ENCODE measurements at places on chromosomes 6 and 20.

GRCh38 chr6:53439556-53439955 lies 90.8 kb upstream of the ELOVL5 start:
- DNase-seq = no peak

DNA sequence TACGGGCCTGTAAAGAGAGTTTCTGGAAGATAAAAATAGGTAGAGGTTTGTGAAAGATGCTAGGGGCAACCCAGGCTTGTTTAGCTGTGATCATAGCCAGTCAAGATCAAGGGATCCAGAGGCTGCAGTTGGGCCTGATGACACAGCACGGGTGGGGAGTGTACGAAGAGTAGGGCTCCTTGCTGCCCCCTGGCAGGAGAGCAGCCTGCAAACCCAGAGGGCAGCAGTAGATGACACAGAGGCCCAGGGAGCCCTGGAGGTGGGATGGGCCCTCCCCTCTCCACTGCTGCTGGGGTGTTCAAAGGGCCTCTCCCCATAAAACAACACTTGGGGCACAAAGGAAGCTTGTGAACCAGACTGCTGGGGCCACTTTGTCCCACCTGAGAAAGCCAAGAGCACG lies 47.2 kb downstream of the VEGFA start:
- peak; percentile 20 for DNase-seq

- DNase-seq = no peak
Measured at GRCh38 chr6:74114428-74114827, 418.4 kb downstream of the CD109 start.

GRCh38 chr6:15462717-15463525 lies 199.9 kb downstream of the DTNBP1 start:
- no peak for DNase-seq

DNA sequence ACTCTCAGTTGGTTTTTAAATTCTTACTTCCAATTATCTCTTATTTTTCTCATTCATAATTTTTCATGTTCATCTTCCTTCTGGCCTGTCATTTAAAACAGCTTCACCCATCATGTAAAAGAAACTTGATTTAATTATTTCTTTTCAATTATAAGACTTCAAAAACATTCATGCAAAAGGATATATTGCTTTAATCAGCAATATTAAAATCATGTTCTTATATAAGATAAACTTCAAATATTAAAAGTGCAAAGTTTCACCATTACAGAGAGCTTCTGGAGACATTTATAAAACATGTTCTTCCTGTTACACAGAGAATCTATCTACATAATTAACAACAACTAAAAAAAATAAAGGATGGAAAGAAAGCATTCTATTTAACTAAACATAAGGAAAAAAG lies 396.7 kb upstream of the RUNX2 start:
- DNase-seq = no peak

DNA sequence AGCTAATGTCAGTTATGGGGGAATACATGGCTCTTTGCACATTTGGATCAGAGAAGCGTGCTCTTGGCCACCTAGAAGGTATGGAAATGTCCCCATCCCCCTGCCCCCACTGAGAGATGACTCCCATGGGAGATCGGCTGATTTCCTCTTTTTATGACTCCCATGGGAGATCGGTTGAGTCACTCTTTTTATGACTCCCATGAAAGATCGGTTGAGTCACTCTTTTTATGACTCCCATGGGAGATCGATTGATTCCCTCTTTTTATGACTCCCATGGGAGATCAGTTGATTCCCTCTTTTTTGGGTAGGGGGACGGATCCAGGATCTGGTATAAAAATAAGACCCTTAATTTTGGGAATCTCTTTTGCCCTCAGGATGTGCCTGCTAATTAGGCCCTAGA lies 10.3 kb upstream of the TAAR9 start:
- no peak for DNase-seq

GRCh38 chr20:52473186-52473585 lies 281.6 kb upstream of the ZFP64 start:
- DNase-seq = no peak

GRCh38 chr6:154956771-154957522 lies 38.2 kb upstream of the TIAM2 start:
- no peak for DNase-seq

All from stimulated activated CD4-positive, alpha-beta T cell treated with anti-CD3 and anti-CD28 coated beads, Interleukin-2, amount 100 ng/mL, for 48 hours (primary cell).